Ovary (tissue), 10 donors: ENCODE measurements at places on chromosomes 6 and 20. TPM values are rescaled to one million over a fixed set of nuclear protein-coding genes. Genes with fewer than 3 reads are reported as not detected.

MUC22 gene
- not detected for total RNA-seq

ZSCAN23 gene
- total RNA-seq = 4.1 TPM

FKBP5 gene
- 36.2 TPM for total RNA-seq

BFSP1 gene
- 1.3 TPM for total RNA-seq

NOX3 gene
- not detected for total RNA-seq

BEND6 gene
- 1.3 TPM for total RNA-seq

LY6G6D gene
- total RNA-seq = not detected

TMC2 gene
- total RNA-seq = not detected

HLA-DQB1 gene
- total RNA-seq = 7.7 TPM

SOX12 gene
- total RNA-seq = 25.7 TPM

TFAP2D gene
- total RNA-seq = not detected

DDO gene
- 0.73 TPM for total RNA-seq

KCNK16 gene
- total RNA-seq = not detected
